ENCODE measurements at places on chromosomes 2 and 18. TPM values are rescaled to one million over a fixed set of nuclear protein-coding genes. Genes with fewer than 3 reads are reported as not detected.

Gene AFF3
- 16.2 TPM for polyA plus RNA-seq

Gene GPR45
- polyA plus RNA-seq = not detected

Gene C2orf81
- 5.7 TPM for polyA plus RNA-seq

Gene ALPG
- polyA plus RNA-seq = not detected

DNA sequence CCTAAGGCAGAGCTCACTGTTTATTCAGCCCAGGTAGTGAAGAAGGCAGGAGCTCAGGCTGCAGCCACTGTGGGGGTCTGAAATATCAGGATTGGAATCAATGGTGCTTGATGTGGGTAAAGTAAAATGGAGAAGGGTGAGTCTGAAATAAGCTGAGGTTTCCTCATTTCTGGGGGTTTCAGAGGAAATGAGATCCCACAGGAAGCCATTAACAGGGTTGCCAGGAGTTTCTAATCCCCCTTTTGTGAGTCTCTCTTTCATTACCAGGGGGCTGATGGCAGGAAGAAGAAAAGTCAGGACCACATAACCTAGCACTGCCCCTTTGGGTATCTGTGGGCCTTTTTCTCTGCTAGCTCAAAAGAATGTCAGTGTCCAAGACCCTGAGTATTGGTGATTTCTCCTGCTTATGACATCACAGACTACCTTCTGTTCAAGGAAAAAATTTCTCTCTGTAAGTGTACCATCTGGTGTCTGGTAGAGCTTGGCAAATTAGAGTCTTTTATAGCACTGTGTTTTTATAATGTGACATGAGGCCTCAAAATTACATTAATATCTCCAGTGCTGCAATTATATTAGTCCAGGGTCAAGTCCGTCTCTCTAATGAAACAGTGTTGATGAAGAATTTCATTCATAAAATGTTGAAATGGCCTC, 56.0 kb downstream of the LBH start:
- no peak for DNase-seq

- DNase-seq = no peak
These were observed 235.9 kb upstream of the BOD1L2 start for GRCh38 chr18:56910967-56911366.

DNA sequence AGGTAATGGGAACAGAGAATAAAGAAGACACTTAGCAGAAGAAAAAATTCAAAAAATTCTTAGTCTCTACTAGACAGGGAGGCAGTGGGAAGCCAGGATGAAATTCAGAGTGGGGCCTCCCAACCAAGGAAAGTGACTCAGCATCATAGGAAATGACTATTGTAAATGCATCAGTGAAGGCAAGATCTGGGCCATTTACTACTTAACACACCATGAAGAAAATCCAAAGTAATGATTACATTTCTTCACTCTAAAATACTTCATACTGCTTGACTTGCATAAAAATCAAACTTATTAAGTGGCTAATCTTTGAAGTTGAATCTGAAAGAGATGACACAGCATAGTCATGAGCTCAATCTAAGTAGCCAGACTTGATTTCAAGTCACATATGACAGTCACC, 405.8 kb upstream of the SLC39A10 start:
- no peak for DNase-seq

GRCh38 chr2:172461591-172462372, 34.4 kb downstream of the ITGA6 start:
- no peak for DNase-seq

GRCh38 chr2:224894356-224894755, 147.9 kb downstream of the DOCK10 start:
- no peak for DNase-seq

GRCh38 chr2:165357758-165358157, 111.7 kb upstream of the CSRNP3 start:
- no peak for DNase-seq

DNA sequence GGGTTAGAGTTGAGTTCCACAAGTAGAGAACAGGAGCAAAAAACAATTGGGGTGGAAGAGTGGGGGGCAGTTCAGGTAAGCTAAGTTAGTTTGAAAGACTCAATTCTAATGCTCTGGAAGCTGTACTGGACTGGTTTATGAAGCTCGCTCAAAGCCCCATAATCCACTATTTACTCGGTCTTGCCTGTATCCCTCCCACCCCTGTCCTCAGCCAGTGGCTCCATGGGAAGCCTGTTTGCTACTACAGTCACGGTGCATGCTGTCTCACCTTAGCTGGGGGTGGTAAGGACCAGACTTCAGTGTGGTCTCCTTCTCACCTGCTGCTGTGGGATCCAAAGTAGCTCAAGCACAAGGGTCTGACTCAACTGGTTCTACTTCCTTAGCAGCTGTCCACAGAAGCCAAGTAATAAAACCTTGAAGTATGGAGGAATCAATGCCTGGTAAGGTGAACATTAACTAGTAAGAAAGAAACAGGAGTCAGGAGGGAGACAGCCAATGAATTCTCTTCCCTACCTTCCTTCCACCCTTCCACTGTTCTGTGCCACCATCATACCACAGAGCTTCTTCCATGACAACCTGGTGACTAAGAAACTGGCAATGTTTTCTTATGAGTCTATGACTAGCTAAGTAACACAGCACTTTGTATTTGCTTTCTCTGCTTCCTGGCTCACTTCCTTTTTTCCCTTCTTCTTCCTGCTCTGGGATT, 230.8 kb downstream of the SRBD1 start:
- no peak for DNase-seq

GRCh38 chr2:2318949-2319348, 12.1 kb downstream of the MYT1L start:
- DNase-seq = no peak

DNA sequence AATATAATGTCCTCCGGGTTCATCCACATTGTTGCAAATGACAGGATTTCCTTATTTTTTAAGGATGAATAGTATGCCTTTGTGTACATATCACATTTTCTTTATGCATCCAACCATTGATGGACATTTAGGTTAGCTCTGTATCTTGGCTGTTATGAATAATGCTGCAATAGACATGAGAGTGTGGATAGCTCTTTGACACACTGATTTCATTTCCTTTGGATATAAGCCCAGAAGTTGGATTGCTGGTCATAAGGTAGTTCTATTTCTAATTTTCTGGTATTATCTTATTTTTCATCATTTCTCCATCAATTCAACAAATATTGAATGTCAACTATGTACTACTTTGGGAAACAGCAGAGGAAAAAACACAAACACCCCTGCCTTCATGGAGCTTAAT, 423.3 kb downstream of the MTX2 start:
- no peak for DNase-seq

Measured in right renal cortex interstitium (tissue), 3 donors.